ENCODE measurements at places on chromosomes 1 and 21. TPM values are rescaled to one million over a fixed set of nuclear protein-coding genes. Genes with fewer than 3 reads are reported as not detected.

Gene TRPM2
- polyA plus RNA-seq: 3.9 TPM

Gene NOC2L
- 62.6 TPM for polyA plus RNA-seq

Gene NTRK1
- not detected for polyA plus RNA-seq

Gene SDF4
- 64.8 TPM for polyA plus RNA-seq

Gene RNF186
- polyA plus RNA-seq: not detected

Gene SLC25A34
- polyA plus RNA-seq: not detected

Gene PDE4B
- 306 TPM for polyA plus RNA-seq

Gene RCSD1
- 349 TPM for polyA plus RNA-seq

Gene B3GALT2
- not detected for polyA plus RNA-seq

Gene FAM167B
- not detected for polyA plus RNA-seq

Gene SPRR1A
- polyA plus RNA-seq: not detected

Gene LCE1A
- not detected for polyA plus RNA-seq

Gene LDLRAD1
- not detected for polyA plus RNA-seq

Gene CFHR2
- polyA plus RNA-seq: not detected

Gene PDZK1
- polyA plus RNA-seq: 0.31 TPM

Gene OR6N1
- polyA plus RNA-seq: not detected

Gene TAF5L
- 4.7 TPM for polyA plus RNA-seq

Gene DIPK1A
- 57.3 TPM for polyA plus RNA-seq

Gene PKP1
- not detected for polyA plus RNA-seq

Gene EFHD2
- polyA plus RNA-seq: 49.5 TPM

Gene ZNF124
- 17.5 TPM for polyA plus RNA-seq

Gene ZDHHC18
- polyA plus RNA-seq: 2.4 TPM

Gene TFF3
- polyA plus RNA-seq: not detected

Gene HES5
- polyA plus RNA-seq: not detected

Gene GABPB2
- 4.6 TPM for polyA plus RNA-seq

Gene SAMD11
- not detected for polyA plus RNA-seq

Gene GBP6
- not detected for polyA plus RNA-seq

Gene EDARADD
- not detected for polyA plus RNA-seq

Gene LENEP
- not detected for polyA plus RNA-seq

Gene S100A12
- 1.3 TPM for polyA plus RNA-seq

Gene TTC34
- polyA plus RNA-seq: 0.29 TPM

Gene ZBTB8A
- polyA plus RNA-seq: not detected
